Muscle of arm (tissue), 14 donors: ENCODE measurements at places on chromosomes 5 and 9.

GRCh38 chr9:38367898-38368297, 24.6 kb upstream of the ALDH1B1 start:
- DNase-seq, result no peak

DNA sequence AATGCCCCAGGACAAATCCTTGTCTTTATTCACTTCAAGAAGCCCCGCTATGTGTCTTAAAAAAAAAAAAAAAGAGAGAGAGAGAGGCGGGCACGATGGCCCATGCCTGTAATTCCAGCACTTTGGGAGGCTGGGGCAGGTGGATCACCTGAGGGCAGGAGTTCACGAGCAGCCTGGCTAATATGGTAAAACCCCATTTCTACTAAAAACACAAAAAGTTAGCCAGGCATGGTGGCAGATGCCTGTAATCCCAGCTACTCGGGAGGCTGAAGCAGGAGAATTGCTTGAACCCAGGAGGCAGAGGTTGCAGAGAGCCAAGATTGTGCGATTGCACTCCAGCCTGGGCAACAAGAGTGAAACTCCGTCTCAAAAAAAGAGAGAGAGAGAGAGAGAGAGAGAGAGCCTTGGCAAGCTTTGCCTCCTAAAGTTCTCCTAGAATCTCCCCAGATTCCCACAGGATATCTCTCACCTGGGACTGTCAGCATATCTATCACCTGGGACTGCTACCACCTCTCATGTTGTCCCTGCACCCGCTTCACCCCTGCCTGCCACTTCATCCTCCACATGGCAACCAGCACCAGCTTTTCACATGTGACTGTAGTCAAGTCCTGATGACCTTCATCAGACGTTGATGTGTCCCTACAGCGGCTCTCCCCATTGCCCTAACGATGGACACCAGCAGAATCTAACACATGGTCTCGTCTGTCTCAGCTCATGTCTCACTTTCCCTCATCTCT, 5.8 kb downstream of the ITK start:
- no peak for DNase-seq

GRCh38 chr9:91059713-91060112, 258.1 kb downstream of the SYK start:
- no peak for DNase-seq

DNA sequence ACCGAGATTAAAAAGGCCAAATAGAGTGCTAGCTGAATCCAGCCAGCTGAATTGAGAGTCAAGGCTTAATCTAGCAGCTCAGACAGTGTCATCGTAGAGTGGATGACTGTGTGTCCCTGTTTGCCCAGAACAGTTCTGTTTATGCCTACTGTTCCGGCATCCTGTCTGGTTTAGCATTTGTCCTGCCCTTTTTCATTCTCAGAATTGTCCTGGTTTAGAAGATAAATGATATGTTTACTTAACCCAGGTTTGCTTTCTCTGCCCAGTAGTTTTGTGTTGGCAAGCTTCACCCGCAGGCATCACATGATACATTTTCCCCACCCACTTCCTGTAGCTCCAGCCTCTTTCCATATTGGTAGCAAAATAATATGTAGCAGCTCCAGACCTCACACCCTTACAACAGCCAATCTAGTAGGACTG, 41.3 kb upstream of the ZSWIM6 start:
- no peak for DNase-seq

GRCh38 chr5:102902135-102902448, 147.0 kb downstream of the PAM start:
- no peak for DNase-seq

DNA sequence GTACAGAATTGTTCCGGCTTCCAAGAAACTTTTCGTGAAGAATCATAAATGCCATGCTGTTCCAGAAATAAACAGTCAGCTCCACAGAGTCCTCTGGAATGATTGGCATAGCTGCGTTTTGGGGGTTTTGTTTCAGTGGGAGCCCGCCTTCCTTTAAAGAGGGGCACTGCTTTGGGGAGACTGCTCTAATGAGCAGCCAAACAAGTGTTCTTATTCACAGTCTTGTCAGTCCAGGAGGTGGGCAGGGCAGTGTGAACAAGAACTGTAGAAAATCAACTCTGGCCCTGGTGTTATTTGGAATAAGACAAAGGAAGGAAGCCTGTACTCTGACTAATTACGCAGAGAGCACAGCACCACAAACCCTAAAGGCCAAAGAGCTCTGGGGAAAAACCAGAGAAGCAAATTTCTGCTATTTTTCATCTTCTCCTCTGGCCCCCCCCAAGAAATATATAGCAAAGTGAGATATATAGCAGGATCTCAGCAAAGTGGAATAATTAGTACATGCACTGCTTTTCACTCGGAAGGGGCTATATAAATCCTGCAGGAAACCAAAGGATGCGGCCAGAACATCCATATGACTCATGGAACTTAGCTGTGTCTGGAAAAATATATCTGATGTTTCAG, 92.9 kb downstream of the GLDC start:
- no peak for DNase-seq

DNA sequence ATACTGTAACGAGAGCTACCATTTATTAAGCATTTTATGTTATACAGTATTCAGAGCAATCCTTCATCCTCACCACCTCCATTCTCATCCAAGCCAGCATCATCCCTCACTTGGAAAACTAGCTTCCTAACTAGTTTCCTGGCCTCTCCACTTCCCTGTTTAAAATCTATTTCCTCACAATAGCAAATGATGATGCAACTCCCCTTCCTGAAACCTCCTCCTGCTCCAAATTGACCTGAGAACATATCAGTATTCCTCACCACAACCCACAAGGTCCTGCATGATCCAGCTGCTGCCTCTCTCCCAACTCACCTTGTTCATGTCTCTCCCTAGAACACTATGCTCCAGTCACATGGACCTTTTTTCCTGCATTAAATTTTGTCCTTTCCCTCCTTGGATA, 4.3 kb upstream of the SLC36A2 start:
- no peak for DNase-seq

GRCh38 chr9:131310833-131311554, 21.5 kb downstream of the PLPP7 start:
- no peak for DNase-seq

- DNase-seq, result no peak
Measured at GRCh38 chr9:37790096-37790495, 5.2 kb upstream of the EXOSC3 start.

DNA sequence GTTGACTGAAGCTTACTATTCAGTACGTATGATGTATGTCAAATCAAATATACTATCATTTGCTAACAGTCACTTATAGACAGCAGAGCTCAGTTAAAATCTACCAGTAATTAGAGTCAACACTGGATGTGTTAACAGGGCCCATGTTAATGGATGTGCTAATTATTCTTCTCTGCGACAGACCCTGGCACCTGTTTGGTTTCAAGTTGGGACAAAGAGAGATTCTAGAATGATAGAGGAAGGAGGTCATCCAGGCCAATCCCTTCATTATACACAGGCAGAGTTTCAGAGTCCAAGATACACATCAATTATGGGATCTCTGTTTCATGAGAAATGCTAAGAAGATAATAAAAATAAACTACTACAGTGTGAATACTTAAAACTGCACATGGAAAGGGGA, 615.0 kb downstream of the ZNF608 start:
- DNase-seq, result no peak

DNA sequence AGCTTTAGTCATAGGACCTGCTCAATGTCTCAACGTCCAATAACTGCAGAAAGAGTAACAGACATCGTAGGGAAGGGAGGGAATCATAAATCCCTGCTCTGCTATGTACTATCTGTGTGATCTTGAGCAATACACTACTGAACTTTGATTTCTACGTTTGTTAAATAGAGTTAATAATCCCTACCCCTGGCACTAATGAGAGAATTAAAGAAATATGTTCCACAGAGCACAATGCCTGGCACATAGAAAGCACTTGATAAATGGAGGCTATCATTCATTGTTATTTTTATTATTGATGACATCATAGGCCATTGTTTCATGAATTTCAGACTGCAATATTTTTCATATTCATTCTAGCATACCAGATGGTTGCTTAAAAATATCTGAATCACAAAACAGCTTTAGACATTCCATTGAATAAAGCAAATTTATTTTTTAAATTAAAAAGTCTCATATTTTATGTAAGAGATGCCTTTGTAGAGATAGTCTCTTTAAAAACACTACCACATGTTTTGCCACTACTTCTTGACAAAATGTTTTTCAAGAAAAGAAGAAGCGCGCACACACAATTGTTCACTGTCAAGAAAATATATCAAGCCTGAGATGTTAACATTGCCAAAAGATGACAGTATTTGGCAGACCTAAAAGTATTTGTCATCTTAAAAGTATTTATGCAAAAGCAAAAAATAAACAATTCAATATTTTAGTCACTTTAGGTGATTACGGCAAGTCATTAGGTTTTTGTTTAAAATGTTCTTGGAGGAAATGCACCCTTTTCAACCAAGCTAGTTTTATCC, 108.5 kb downstream of the EBF1 start:
- peak; percentile 68 for DNase-seq

- DNase-seq, result peak; percentile 55
Measured at GRCh38 chr9:87713278-87713987, 12.5 kb upstream of the CTSL start.

GRCh38 chr5:150458802-150459557, 9.4 kb upstream of the RPS14 start:
- peak; percentile 76 for DNase-seq

- no peak for DNase-seq
Measured at GRCh38 chr5:173970878-173971650, 17.9 kb upstream of the C5orf47 start.

DNA sequence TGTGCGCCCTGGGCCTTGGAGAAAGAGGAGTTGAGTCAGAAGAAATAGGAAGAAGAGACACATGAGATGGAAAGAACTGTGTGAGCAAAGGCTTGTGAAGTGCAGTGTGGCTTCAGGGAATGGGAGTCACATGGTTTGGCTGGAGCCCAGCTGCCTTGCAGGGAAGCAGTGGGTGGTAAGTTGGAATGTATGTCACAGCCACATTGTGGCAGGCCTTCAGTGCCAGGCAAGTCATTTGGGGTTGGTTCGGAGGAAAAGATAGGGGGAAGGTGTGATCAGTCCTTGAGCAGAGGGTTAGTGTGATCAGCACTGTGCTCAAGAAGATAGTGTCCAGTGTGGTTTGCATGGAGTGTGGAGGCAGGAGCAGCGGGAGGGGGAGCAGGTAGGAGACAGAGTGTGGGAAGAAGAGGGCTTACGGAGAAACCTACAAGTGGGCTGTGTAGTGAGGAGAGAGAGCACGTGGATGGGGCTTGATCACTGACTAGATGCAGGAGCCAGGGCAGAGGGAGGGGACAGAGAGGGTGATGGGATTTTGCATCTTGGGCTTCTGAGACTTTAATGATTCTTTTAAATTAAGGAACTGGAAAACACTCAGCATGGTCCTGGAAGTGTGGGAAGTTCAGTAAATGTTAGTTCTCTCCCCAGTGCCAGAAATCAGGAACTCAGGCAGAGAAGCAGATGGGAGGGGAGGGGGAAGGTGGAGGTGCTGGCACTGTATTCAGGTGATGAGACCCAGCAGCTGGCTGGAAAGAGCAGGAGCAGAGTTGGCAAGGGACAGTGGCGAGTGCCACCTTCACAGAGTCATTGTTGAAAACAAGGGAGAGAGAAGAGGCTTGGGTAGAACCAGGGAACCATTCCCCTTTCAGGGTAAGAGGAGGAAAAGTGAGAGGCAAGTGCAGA, 46.6 kb downstream of the ARHGAP26 start:
- DNase-seq, result no peak

DNA sequence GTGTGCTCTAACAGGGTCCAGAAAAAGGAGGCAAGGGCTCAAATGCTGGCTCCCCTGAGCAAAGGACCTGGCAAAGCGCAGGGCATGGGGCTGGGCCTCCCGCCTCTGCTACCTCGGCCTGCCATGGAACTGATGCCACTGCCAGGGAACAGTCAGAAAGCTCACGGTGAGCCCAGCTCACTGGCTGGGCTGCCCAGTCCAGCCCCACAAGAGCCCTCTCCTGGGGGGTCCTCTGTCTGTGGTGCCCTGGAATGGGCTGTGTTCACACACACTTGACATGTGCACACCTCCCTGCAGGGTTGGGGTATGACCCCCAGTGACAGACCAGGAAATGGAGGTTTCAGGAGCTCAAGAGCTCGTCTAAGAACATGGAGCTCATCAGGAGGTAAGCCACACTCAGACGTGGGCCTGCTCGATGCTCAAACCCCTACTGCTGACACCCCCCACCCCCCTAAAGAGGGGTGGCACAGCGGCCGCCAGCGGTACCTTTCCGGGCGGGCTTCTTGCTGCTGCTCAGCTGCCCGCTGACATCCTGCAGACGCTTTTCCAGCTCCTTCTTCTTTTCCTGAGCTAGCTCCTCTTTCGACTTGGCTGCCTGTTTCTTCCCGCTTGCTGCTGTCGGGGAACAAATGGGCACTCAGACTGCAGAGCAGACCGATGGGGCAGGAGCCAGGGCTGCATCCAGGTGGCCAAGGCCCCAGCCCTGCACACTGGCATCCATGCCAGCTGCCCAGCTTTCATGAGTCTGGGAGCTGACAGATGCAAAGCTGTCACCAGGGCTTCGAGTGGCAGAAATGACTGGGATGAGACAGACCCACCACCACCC, 9.1 kb downstream of the BRD3OS start:
- no peak for DNase-seq

DNA sequence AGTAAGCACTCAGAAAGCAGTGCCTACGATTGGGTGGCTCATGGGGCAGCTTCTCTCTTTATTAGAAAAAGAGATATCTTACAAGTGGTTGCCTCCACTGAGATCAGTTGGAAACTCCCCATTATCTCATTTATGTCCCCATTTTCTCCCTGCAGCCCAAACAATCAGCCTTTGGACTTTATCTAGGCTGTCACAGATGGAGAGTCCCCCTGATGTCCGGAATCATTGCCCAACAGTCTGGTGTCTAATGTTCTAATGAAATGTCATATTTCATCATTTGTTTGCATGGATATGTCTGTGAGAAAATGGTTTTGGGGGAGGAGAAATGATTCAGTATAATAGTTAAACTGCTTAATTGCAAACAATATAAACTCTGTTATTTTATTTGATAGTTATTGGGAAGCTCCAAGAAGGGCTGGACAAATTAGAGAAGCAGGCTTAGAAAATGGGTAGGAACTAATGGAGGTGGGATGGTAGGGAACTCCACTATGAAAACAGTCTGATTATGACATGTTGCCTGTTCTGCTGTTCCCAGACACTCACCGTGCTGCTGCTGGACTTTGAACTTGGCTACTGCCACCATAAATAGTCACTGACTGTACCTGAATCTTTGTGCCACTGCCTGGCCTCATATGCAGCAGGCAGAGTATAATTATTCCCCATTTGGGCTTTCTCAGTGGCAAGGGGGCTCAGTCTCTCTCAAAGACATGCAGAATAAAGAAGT, 38.3 kb upstream of the SMAD5 start:
- no peak for DNase-seq

GRCh38 chr5:54876-55569, 36.9 kb upstream of the PLEKHG4B start:
- DNase-seq, result no peak

- DNase-seq, result no peak
Measured at GRCh38 chr9:100408546-100409175, 18.3 kb upstream of the MSANTD3 start.

DNA sequence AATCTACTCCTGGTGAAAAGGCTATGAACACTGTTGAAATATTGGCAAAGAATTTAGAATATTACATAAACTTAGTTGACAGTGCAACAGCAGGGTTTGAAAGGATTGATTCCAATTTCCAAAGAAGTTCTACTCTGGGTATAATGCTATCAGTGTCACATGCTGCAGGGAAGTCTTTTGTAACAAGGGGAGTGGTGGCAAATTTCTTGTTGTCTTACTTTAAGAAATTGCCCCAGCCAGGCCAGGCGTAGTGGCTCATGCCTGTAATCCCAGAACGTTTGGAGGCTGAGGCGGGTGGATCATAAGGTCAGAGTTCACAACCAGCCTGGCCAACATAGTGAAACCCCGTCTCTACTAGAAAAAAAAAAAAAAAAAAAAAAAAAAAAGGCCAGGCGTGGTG, 86.3 kb upstream of the OTULINL start:
- DNase-seq, result no peak

- DNase-seq, result no peak
Measured at GRCh38 chr5:5481206-5481605, 58.7 kb downstream of the ICE1 start.
